ENCODE measurements at places on chromosomes 12 and 14.

GRCh38 chr12:100154474-100155247, 12.0 kb upstream of the BLTP3B start:
- peak; percentile 57 for DNase-seq

DNA sequence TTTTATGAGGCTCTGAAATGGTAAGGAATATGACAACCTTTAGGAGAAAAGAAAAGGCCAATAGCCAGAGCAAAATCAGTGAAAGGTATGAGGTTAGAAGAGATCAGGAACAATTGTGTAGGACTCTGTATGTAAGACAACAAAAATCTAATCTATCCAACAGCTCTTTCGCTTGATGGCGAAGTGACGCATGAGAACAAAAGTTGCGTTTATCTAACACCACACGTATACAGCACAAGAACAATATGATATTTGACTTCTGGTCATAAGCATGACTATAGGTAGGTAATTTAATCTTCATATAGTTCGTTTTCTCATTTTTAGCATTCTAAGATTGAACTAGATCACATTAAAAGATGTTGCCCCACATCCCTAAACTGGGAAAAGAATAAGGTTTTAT, 1.5 kb downstream of the CLECL1 start:
- no peak for DNase-seq

DNA sequence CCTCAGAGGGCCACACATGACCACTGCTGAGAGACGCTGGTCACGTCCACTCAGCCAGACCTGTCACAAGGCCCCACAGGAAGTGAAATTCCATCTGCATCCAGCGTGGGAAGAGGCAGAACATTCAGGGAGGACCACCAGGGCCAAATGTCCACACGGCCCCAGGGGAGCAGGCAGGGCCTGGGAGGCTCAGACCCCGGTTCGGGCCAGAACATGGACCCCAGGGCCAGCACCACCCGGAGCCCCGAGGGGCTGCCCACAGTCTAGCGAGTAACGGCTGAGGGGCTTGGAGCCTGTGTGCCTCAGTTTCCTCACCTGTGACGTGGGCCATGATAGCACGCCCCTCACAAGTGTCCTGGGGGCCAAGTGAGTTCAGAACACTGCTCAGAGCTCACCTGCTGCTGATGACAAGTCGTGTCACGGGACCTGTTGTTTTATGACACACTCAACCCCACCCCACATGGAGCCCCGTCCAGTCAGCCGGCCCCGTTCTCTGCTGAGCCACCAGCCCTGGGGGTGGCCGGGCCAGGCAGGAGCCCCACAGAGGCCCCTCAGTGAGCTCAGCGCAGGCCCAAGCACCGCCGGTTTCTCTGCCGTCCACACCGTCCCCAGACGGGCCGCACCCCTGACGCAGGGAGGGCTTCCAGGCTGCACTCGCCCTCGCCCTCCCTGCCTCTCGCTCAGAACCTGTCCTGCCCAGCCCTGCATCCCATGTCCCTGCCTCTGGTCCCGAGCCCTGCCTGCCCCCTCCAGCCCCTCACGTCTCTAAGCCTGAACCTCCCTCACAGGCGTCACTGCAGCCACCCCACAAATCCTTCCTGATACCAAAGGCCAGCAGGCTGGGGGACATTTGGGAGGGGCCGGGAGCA, 79.5 kb upstream of the GALNT9 start:
- DNase-seq = no peak

DNA sequence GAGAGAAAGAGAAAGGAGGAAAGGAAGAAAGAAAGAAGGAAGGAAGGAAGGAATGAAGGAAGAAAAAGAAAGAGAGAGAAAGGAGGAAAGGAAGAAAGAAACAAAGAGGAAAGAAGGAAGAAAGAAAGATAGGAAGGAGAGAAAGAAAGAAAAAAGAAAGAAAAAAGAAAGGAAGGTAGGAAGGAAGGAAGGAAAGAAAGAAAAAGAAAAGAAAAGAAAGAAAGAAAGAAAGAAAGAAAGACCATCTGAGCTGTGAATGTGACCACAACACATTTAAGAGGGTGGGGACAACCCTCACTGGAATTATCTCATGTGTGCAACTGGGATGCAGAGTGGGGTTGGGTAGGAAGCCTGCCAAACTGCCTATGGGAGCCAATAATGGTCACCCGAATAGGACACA, 36.0 kb upstream of the BATF start:
- DNase-seq = no peak

GRCh38 chr12:114430306-114430705, 24.4 kb upstream of the TBX5 start:
- DNase-seq = no peak

DNA sequence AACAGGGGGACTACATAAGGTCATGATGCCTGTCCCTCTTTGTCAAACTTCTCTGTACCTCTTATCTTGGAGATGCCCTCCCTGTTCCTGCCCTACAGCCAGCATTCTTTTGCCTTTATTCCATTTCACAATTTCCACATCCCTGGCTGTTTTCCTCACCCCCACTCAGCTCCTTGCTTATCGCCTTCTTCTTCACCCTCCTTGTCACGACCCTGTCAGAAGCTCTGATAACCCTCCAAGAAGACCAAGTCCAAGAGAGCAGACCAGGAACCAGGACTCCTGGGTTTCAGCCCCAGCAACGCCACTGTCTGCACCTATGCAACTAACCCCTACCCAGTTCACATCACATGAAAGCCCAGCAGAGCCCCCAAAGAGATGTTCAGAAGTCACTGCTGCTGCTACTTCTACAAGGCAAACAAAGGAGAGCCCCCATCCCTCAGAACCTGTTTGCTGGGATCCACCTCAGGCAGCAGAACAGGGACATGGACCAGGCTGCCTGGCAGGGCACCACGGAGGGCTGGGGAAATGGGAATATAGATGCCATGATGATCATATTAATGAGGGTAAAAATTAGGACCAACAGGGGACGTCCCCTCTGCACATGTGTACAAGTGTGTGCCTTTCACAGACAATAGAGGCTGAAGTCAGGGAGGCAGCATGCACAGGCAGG, 92.8 kb downstream of the SINHCAF start:
- DNase-seq = no peak
